ENCODE measurements at places on chromosomes 7 and 10.

- no peak for DNase-seq
Measured at GRCh38 chr7:20350518-20350951, 19.8 kb downstream of the ITGB8 start.

DNA sequence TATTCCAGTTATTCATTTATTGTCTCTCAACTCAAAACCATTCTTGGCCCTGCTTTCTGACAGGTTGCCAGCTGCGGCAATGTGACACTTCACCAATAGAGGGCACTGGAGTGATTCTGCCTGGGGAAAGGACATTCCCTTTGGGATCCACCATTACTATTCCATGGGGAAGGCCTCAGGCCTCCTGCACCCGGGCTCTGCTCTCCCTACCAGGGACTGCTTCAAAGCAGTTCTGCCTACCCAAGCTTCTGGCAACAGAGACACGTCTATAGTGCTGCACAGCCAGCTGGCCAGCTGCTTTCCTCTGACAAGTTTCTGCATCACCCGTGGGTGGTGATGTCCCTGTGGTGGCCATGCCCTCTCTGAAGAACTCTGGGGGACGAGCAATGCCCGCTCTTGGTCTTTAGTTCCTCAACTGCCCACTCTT lies 163.8 kb downstream of the ELMO1 start:
- DNase-seq, result peak; percentile 9

- DNase-seq, result no peak
Measured at GRCh38 chr7:2172311-2173188, 60.2 kb downstream of the MAD1L1 start.

DNA sequence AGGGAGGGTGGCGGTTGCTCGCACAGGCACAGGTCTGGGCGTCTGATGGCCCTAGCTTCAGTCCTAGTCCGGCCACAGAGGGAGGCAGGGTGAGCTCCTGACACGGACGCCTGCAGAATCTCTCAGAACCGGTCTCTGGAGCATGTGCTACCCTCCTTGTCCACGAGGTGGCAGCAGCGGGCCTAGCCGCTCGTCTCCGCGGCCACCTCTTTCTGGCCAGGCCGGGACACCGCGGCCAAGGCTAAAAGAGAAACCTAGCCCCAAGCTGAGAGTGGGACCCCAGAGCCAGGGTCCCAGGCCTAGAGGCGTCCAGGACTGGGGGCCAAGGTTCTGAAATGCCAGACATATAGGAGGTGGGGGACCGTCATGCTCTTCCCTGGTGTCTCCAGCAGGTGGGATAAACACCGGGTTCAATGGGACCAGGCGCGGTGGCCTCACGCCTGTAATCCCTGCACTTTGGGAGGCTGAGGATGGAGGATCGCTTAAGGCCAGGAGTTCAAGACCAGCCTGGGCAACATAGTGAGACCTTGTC lies 3.2 kb upstream of the LAT2 start:
- DNase-seq, result peak; percentile 88

- no peak for DNase-seq
Measured at GRCh38 chr10:114472877-114473253, 68.6 kb upstream of the AFAP1L2 start.

- no peak for DNase-seq
Measured at GRCh38 chr7:104207348-104207730, 474 bp downstream of the ORC5 start.

DNA sequence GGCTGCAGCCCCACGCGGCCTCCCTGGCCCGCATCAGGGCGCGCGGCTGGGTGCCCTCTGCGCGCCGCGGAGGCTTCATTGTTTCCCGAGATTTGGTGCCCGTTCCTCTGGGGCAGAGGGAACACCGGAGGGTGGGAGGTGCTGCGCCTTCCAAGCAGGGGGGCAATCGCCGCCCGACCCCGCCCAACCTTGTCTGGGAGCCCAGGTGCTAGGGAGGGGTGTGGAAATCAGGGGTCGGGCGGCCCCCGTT lies 1.0 kb upstream of the NRP1 start:
- no peak for DNase-seq

- DNase-seq, result no peak
Measured at GRCh38 chr10:9450801-9451200, 1396.3 kb downstream of the GATA3 start.

DNA sequence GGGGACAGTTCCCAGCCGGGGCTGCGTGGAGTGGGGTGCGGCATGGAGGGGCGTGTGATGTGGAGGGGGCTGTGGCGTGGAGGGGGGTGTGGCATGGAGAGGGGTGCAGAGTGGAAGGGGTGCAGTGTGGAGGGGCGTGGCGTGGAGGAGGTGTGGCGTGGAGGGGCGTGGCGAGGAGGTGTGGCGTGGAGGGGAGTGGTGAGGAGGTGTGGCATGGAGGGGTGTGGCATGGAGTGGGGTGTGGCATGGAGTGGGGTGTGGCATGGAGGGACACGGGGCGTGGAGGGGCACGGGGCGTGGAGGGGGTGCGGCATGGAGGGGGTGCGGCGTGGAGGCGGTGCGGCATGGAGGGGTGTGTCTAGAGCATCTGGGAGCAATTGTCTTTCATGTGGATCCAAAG lies 33.6 kb downstream of the NKX6-2 start:
- no peak for DNase-seq

DNA sequence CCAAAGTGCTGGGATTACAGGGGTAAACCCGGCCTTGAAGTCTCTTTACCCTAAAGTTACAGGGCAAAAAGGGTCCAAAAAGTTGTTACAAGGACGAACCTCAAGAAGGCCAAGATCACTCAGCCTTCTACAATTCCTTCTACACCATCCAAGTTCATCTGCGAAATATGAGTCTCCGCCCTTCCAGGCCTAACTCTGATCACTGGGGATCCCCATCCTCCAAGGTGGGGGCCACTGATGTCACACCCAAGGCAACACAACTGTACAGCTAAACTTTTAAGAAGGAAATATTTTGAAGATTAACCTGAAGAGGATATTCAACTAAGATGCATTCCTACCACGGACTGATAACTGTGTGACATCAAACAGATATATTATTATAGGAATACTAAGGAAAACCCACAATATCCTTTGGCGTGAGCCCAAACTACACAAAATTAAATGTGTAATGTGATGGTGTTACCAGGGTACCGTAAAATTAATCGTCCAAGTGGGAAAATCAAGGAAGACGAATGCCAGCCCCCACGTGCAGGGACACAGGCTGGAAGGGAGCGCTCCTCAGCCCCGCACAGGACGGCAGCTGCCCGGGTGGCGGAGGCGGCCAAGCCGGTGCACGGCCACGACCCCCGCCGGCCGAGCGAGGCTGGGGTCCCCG lies 1.0 kb downstream of the PAXIP1 start:
- no peak for DNase-seq
